ENCODE measurements at places on chromosomes 2 and 18. TPM values are rescaled to one million over a fixed set of nuclear protein-coding genes. Genes with fewer than 3 reads are reported as not detected.

DNA sequence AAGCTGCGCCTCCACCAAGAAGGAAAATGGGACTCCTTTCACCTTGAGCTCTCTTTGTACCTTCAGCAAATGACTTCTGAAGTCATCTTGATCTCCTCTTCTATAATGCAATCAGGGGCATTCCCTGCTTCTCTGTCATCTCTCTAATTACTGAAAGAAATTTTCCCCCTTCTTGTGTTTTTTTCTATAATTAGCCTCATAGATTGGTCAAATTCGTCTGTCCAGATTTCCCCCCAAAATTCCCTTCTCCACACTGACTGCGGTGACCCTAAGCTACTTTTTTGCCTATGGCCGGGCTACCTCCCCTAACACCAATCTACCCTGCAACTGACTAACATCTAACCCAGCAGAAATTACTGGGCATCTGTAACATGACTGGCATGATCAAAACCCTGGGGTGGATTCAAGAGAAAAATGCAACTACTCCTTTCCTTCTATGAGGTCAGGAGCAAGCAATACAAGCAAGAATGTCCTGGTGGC, 168.6 kb downstream of the BCL2 start:
- peaks cover 17% of the 10 kb centered on the region for H3K4me1 ChIP-seq
- no peaks in the 10 kb centered on the region for H3K36me3 ChIP-seq
- no peaks in the 10 kb centered on the region for H3K27me3 ChIP-seq

DNA sequence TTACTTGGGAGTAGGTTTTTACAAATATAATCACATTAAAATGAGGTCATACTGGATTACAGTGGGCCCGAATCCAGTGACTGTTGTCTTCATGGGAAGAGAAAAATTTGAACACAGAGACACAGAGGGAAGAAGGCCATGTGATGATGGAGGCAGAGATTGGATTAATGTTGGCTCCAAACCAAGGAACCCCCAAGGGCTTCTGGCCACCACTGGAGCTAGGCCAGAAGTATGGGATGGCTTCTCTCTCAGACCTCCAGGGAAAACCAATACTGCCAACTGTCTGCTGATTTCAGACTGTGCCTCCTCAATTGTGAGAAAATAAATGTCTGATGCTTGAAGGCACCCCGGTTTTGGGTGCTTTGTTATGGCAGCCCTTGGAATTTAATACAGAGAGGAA, 76.0 kb downstream of the ALPK2 start:
- no peaks in the 10 kb centered on the region for H3K4me1 ChIP-seq
- H3K36me3 ChIP-seq, result no peaks in the 10 kb centered on the region
- no peak overlapping the region for H3K4me3 ChIP-seq
- no peak overlapping the region for H3K27ac ChIP-seq

DNA sequence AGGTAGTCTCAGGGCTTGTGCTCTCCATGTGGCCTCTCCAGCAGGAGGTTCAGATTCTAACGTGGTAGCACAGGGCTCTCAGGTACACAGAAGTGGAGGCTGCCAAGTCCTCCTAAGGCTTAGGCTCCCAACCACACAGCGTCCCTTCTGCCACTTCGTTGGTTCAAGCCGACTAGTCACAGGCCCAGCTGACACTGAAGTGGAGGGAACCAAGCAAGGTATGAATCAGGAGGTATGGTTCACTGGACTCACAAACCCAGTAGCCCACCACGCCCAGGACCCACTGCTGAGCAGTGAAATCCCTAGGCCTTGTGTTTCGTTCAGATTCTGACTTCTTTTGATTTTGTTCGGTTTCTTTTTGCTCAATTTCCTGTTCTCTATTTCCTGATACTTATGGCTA, 46.0 kb upstream of the SEC11C start:
- no peak overlapping the region for H3K4me3 ChIP-seq
- H3K4me1 ChIP-seq, result no peaks in the 10 kb centered on the region
- H3K36me3 ChIP-seq, result no peaks in the 10 kb centered on the region
- no peaks in the 10 kb centered on the region for H3K27me3 ChIP-seq

DNA sequence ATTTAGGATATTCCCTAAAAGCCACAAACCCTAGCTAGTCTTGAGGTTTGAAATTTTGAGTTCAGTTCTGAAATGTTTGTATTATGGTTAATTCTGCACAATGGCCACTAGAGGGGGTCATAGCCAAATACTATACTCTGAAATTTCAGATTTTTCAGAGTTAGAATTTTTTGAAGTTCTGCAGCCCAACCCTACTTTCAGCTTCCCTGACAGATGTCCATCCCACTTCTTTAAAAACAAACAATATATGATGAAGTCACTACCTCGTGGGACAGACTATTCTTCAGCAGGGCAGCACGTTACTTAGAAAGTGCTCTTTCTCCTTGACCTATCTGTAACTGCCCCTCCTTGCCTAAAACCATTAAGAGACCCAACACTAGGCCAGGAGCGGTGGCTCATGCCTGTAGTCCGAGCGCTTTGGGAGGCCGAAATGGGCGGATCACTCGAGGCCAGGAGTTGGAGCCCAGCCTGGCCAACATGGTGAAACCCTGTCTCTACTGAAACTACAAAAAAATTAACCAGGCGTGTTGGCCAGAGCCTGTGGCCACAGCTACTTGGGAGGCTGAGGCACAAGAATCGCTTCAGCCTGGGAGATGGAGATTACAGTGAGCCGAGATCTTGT, 48.2 kb upstream of the PAPOLG start:
- H3K36me3 ChIP-seq, result no peaks in the 10 kb centered on the region
- no peak overlapping the region for H3K27ac ChIP-seq
- H3K27me3 ChIP-seq, result no peaks in the 10 kb centered on the region
- DNase-seq, result peak; percentile 63
- H3K4me3 ChIP-seq, result no peak overlapping the region

DNA sequence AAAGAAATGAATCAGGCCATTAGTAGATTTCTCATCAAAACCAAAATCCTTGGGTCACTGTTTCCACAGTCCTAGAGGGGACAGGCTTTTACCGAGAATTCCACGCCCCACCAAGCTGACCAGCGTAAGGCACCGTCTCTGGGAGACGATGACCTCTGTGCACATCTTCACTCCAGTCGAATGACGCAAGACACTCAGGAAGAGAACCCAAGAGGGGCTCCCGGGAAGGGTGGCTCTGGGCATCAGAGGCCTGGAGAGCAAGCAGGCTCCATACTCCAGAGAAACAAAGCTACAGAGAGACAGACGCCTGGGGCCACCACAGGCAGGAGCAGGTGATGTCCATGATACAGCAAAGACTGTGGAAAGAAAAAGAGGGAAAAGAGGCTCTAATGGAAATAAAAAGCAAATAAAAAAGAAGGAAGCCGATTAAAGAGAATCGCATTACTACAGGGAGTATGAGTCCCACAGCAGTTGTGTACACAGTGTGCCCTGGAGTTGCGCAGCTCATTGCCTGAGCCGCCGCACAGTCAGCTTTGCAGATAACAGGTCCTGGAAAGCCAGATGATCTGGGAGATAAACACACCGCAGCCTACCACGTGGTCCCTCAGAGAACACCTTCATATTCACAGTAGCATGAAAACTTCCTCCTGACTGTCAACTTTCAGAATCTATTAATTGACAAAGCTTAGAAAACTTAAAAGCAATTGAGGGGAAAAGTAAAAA, 572.7 kb upstream of the SALL3 start:
- no peak overlapping the region for H3K4me3 ChIP-seq
- H3K36me3 ChIP-seq, result no peaks in the 10 kb centered on the region
- no peaks in the 10 kb centered on the region for H3K27me3 ChIP-seq
- H3K4me1 ChIP-seq, result no peaks in the 10 kb centered on the region
- DNase-seq, result no peak

GRCh38 chr18:44898498-44898897, 217.8 kb downstream of the SETBP1 start:
- H3K36me3 ChIP-seq, result no peaks in the 10 kb centered on the region
- H3K27ac ChIP-seq, result no peak overlapping the region
- peak; percentile 39 for DNase-seq

- DNase-seq, result no peak
- H3K27me3 ChIP-seq, result no peaks in the 10 kb centered on the region
- H3K4me3 ChIP-seq, result peak overlapping the region; percentile 68
- H3K27ac ChIP-seq, result peak overlapping the region; percentile 82
- peaks cover 10% of the 10 kb centered on the region for H3K36me3 ChIP-seq
Measured at GRCh38 chr2:101698844-101699754, 1.6 kb downstream of the MAP4K4 start.

DNA sequence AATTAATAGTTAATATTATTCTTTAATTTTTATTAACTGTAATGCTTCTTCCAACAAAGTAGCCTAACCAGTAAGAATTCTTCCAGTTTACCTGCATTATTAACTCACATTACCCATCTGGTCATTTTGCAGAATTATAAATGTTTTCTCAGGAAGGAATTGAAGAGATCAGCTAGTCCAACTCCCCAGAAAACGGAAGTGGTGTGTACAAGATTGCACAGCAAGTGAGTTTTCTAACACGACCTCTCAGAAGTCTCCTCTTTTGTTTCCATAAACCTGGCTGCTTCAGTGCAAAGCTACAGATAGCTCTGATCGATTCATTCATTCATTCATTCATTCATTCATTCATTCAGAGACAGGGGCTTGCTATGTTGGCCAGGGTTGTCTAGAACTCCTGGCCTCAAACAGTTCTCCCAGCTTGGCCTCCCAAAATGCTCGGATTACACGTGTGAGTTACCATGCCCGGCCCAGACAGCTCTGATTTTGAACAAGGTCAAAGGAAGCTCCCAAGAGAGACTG, 128.8 kb upstream of the REV1 start:
- H3K4me1 ChIP-seq, result no peaks in the 10 kb centered on the region
- no peak overlapping the region for H3K4me3 ChIP-seq
- H3K36me3 ChIP-seq, result no peaks in the 10 kb centered on the region
- no peak overlapping the region for H3K27ac ChIP-seq
- peaks cover 16% of the 10 kb centered on the region for H3K27me3 ChIP-seq

- H3K27me3 ChIP-seq, result no peaks in the 10 kb centered on the region
- H3K4me1 ChIP-seq, result peaks cover 6% of the 10 kb centered on the region
- no peak for DNase-seq
Measured at GRCh38 chr2:98803405-98804264, 72.7 kb upstream of the MGAT4A start.

GRCh38 chr2:3073041-3073595, 304.5 kb downstream of the EIPR1 start:
- no peak overlapping the region for H3K27ac ChIP-seq
- H3K4me1 ChIP-seq, result no peaks in the 10 kb centered on the region
- no peak overlapping the region for H3K4me3 ChIP-seq
- H3K27me3 ChIP-seq, result no peaks in the 10 kb centered on the region
- DNase-seq, result no peak

DNA sequence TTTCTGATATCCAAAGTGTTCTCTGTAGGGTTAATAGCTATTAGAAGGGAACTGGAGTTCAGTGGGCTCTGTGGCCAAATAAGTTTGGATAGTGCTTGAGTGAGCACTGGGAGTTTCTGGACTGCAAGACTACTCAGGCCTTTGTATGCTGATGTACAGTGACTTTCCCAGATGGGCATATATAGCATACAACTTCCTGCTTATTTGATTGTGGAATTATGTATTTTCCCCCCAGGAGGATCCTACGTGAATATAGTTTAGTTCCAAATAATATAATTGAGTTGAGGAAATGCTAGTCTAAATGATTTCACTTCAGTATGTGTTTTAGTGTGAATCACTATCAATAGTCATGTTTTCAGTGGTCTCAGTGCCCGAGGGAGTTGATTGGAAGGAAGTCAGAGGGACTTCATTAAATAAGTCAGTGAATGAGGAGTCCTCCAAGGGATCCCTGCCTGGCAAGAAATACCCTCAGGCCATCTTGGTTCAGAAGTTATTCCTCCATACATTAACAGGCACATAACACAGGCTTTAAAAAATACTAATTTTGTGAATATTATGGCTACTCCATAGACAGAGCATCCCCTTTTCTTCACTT, 251.4 kb downstream of the PRKCE start:
- no peak overlapping the region for H3K27ac ChIP-seq
- no peak overlapping the region for H3K4me3 ChIP-seq
- no peak for DNase-seq
- no peaks in the 10 kb centered on the region for H3K27me3 ChIP-seq
- H3K36me3 ChIP-seq, result no peaks in the 10 kb centered on the region

- H3K27me3 ChIP-seq, result no peaks in the 10 kb centered on the region
- peak overlapping the region; percentile 86 for H3K27ac ChIP-seq
- no peaks in the 10 kb centered on the region for H3K36me3 ChIP-seq
- peak; percentile 98 for DNase-seq
- peaks cover 75% of the 10 kb centered on the region for H3K4me1 ChIP-seq
Measured at GRCh38 chr2:152421521-152422370, 86.8 kb downstream of the FMNL2 start.

DNA sequence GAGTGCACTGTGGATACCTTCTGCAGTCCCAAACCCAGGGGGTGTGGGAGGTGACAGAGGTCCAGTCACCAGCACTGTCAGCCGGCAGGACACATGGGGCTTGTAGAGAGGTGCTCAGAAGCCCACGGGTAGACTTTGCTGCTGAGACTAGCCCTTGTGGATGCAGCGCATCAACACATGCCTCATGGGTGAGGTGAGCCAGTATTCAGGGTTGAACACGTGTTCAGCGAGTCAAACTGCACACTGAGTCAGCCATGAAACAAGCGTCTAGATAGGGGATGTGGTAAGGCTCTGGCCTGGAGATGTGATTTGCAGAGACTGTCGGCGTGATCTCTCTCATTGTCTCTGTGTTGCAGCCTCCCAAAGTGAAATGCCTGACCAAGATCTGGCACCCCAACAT, 35.8 kb upstream of the SCLY start:
- peaks cover under 1% of the 10 kb centered on the region for H3K36me3 ChIP-seq
- no peak overlapping the region for H3K27ac ChIP-seq
- no peaks in the 10 kb centered on the region for H3K4me1 ChIP-seq
- H3K27me3 ChIP-seq, result no peaks in the 10 kb centered on the region
- no peak overlapping the region for H3K4me3 ChIP-seq

DNA sequence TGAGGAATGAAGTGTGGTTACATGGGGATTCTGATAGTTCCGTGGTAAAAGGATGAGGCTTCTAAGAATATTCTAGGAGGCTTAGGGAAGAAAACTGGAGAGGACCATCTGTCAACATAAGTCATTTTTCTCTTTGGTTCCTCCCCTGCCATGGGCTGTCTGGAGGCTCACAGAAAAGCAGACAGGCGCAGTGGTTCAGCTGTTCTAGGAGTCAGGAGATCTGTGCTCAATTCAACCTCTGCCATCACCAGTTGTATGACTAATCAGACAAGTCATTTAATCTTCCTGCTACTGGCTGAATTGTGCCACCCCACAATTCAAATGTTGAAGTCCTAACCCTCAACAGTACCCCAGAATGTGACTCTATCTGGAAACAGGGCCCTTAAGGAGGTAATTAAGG, 36.4 kb downstream of the ADAM17 start:
- DNase-seq, result no peak
- no peak overlapping the region for H3K27ac ChIP-seq
- no peaks in the 10 kb centered on the region for H3K27me3 ChIP-seq
- no peak overlapping the region for H3K4me3 ChIP-seq

DNA sequence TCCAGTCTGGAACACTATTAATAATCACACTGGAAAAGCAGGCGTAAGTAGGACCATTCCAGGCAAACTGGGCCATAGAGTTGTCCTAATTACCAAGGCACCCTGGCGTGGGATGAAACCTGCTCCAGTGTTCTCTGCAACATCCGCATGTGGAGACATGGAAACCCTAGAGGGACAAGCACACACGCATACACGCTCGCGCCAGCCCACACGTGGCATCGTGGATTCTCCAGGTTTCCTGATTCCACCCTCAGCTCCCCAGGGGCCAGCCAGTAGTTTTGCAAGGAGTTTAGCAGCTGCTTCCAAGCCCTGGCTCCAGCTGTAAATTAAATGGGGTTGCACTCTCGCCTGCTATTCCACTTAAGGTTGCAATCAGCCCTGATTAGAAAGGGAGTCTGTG, 127.7 kb downstream of the DYSF start:
- H3K27me3 ChIP-seq, result no peaks in the 10 kb centered on the region
- H3K4me1 ChIP-seq, result no peaks in the 10 kb centered on the region
- no peaks in the 10 kb centered on the region for H3K36me3 ChIP-seq
- no peak overlapping the region for H3K4me3 ChIP-seq

FHOD3 gene
- total RNA-seq, result 0.34 TPM

TUBA3D gene
- total RNA-seq, result not detected

INHA gene
- not detected for total RNA-seq

TMEM163 gene
- total RNA-seq, result not detected

MEP1B gene
- 0.26 TPM for total RNA-seq

RTP5 gene
- total RNA-seq, result not detected

KCTD18 gene
- 15.6 TPM for total RNA-seq
